ENCODE measurements at places on chromosomes 2 and 18.

GRCh38 chr2:7962161-7962560 lies 719.7 kb upstream of the ID2 start:
- no peak for DNase-seq

DNA sequence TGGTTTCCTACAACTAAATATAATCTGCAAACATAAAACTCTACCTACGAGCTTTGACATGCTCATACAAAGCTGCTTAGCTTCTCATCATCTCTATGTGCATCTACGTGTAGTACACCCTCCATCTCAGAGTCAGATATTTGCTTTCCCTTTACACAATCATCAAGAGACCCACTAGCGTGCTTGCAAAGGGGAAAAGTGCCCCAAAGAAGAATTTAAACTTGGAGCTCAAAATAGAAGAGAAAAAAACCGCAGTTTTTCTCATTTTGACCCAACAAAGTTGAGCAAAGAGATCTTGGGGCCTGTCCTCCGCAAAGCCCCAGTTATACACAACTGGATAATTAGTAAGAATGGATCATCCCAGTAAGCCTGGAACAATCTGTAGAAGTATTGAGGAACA lies 104.1 kb downstream of the PAX3 start:
- no peak for DNase-seq

DNA sequence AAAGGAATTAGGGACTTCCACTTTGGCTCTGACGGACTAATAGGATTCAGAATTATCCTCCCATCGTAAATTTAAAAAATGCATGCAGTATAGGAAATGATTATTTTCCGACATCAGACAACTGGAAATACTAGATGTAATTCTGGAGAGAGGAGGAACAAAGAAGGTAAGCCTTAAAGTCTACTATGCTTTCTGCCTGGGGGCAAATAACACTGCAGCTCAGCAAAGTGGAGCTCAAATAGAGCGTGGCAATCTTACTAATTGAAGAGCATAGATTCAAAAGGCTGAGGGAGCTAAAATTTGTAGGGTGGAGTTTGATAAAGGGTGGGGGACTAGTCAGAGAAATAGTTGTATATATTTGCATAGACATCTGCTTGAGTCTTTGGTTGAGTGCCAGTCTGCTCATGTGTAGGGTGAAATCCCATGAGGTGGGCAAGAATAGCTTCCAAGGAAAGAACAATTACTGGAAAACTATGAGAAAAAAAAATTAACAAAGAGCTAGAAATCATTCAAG lies 23.8 kb downstream of the COPS8 start:
- DNase-seq: no peak

DNA sequence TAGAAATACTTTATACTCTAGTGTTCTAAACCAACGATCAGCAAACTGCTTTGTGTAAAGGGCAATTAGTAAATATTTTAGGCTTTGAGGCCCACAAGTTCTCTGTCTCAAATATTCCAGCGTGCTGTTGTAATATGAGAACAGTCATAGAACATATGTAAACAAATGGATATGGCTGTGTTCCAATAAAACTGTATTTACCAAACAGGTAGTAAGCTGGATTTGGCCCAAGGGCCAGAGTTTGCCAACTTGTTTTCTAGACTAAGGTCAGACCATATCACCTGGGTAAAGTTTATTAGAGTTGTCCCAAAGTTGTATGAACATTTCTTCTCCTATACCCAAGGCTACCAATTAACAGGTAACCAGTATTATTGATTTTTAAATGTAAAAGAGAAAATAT lies 303.2 kb upstream of the MC4R start:
- no peak for DNase-seq

- no peak for DNase-seq
Observed at GRCh38 chr2:229780856-229781773, 66.8 kb upstream of the DNER start.

DNA sequence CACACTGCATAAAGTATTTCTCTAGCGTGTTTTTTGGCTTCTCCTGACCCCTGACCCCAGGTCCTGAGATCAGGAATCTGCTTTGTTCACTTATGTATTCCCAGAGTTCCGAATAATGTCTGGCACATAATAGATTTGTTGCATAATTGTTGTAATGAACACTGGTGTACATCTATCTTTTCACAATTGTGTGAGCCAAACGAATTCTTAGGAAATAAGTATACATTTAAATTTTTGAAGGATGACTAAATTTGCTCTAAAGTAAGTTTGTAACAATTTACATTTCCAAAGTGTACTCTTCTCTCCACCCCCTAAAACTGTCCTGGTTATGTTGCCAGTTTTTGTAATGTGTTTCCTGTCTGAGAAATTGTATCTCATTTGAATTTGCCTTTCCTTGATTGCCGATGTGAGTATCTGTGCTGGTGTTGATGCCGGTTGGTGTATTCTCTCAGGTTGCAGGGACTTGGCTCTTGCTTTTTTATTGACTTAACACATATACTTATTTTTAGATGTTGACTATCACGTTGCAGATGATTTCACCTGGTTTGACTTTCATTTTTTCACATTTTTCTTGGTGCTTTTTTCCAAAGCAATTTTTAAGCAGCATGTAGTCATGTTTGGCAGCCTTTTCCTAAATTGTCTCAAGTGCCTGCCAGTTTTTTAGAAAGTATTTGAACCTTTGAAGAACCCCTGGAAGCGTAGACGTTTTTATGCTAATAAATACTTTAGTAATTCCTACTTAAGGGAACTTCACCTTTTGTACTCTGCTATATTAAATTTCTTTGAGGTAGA lies 16.1 kb upstream of the FARP2 start:
- DNase-seq: no peak

- DNase-seq: no peak
Observed at GRCh38 chr2:71507476-71507875, 54.1 kb downstream of the DYSF start.

GRCh38 chr2:60438653-60439052 lies 114.8 kb downstream of the BCL11A start:
- no peak for DNase-seq

GRCh38 chr2:164785457-164785856 lies 56.2 kb downstream of the COBLL1 start:
- DNase-seq: no peak

GRCh38 chr2:71592181-71592711 lies 138.9 kb downstream of the DYSF start:
- no peak for DNase-seq

- no peak for DNase-seq
Observed at GRCh38 chr18:48452861-48453323, 43.7 kb upstream of the ZBTB7C start.

DNA sequence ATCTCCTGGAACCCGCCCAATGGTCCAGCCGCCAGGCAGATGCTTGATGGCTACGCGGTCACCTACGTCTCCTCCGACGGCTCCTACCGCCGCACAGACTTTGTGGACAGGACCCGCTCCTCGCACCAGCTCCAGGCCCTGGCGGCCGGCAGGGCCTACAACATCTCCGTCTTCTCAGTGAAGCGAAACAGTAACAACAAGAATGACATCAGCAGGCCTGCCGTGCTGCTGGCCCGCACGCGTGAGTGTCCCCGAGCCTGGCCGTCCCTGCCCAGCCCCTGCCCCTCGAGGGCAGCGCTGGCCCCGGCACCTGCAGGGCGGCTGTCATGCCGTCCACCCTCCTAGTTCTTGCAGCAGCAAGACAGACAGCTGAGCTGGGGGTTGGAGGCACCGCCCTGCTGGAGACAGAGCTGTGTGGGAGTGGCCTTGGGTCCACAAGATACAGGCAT lies 36.7 kb downstream of the MTERF4 start:
- no peak for DNase-seq

- DNase-seq: no peak
Observed at GRCh38 chr2:198762441-198762840, 695.3 kb downstream of the SATB2 start.

DNA sequence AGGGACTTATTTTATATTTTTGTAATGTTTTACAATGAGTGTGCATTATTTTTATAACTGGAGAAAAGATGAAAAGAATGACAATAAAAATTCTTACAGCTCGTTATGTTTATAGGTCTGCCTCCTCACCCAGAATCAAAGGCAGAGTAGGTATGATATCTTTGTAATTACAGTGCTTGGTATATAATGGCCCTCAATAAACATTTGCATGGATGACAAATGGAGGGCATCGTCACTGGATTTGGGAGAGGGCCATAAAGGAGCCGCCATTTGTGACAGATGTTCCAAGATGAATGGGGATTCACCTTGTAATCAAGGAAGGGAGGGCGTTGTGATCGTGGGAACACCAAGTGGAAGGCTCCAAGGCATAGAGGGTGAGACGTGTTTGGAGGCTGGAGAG lies 22.6 kb upstream of the GIGYF2 start:
- no peak for DNase-seq
